ENCODE measurements at places on chromosomes 7 and 10.

DNA sequence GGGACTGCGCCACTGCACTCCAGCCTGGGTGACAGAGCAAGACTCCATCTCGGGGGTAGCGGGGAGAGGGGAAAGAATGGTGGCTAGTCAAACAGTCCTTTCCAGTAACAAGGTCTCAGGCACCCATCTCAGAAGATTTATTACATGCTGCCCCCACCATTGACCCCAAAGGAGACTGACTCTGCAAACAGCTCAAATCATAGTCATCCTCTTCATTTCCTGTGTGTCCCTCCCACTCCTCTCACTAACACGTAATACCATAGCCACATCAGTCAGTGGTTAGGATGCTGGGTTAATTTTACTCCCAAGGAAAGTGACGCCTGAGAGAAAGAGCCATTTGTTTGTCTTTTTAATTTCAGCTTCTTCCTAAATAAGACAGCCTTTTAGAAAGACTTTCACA lies 56.6 kb upstream of the BET1 start:
- no peak for DNase-seq

DNA sequence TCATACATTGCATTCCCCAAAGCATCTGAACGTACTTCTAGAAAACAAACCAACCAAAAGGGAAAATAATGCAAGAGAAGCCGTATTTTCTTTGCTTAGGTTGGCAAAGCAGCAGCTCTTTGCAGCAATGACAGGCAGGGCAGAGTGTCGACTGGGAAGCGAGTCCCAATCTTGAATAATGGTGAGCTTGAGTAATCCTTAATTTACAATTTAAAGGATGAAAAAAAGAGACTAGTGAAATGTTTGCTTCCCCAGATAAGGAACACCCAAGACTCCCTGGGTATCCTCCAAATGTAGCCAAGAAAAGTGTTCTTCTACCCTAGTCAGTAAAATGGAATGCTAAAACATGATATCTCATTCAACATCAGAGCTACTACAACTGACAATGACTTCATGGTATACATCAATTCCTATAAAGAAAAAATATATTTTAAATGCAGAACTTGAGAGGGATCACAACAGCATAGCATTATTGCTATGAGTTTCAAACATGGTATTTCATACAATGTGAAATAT lies 32.0 kb downstream of the GPAM start:
- DNase-seq = no peak

- no peak for DNase-seq
These were observed 49.5 kb downstream of the VSTM2A start for GRCh38 chr7:54591404-54592386.

DNA sequence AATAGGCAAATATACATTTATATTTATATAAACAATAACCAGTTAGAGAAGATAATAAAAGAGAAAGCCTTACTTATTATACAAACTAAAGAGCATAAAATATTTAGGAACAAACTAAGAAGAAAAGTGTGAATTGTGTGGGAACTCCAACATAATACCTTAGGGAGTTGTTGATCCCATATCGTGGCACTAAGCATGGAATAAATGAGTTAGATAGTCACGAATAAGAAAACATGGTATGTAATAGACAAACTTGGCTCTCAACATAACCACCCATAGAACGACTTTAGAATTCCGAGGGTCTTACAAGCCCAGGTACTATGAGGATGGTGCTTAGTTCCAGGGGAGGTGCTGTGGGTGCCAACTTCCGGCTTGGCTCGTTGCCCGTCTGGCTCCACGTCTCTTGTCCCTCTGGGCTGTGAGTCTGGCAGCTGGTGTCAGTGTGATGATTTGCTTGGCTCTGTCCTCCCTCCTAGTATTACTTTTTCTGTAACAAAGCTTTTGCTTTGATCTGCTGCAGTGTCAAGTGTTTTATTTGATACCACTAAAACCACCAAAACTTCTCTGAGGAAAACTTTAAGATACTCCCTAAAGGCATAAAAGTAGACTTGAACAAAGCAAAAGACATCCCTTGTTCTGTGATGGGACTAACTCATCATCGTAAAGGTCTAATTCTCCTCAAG lies 9.5 kb upstream of the RBM20 start:
- no peak for DNase-seq

DNA sequence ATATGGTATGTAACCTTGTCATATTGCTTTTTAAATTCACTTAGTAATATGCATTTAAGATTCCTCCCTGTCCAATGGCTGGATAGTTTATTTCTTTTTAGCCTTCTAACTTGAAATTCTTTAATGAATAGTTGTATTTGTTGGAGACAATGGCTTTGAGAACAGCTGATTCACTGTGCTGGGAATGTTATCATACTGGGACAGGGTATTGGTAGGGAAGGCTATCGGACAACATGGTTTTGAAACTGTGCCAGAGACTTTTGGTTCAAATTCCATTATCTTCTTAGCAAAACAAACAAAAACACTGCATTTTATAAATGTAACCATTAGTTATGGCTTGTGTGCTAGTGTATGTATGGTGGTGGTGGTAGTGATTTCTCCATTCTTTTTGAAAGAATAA lies 517.1 kb upstream of the ANKRD30A start:
- DNase-seq = no peak

DNA sequence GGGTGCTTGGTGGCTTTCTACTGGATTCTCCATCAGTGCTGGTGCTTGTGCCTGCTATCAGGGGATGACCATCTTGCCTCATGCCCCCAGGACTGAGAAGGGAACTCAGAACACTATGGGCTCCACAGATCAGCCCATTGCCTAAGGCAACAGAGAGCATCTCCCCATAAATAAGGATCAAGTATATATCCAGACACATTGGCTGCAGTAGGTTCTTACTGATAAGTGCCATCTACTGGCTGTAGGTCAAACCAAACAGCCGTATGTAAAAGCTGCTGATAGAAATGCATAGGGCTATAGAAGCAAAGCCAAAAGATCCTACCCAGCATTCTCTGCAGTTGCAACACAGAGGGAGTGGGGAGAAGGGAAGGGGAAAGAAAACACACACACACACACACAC lies 153.7 kb downstream of the CDK14 start:
- DNase-seq = no peak

- no peak for DNase-seq
These were observed 40.8 kb downstream of the TBXAS1 start for GRCh38 chr7:139869886-139870285.

GRCh38 chr7:17558558-17559332 lies 260.3 kb downstream of the AHR start:
- DNase-seq = no peak

- no peak for DNase-seq
These were observed 35.0 kb upstream of the MRPS16 start for GRCh38 chr10:73287441-73287840.

GRCh38 chr7:30923774-30924413 lies 12.2 kb downstream of the AQP1 start:
- DNase-seq = no peak

- no peak for DNase-seq
These were observed 127.7 kb downstream of the NRBF2 start for GRCh38 chr10:63260860-63261251.
